Sigmoid colon (tissue), 7 donors: ENCODE measurements at places on chromosomes 3 and 15.
A peak's percentile ranks its signal among the peaks of the same experiment; 100 is the strongest.

GRCh38 chr3:170750478-170750830, 119.5 kb downstream of the RPL22L1 start:
- H3K4me3 ChIP-seq: no peak overlapping the region
- no peak for DNase-seq
- no peak overlapping the region for H3K27ac ChIP-seq
- H3K36me3 ChIP-seq: no peaks in the 10 kb centered on the region

GRCh38 chr15:38782156-38782555, 217.5 kb upstream of the RASGRP1 start:
- H3K4me3 ChIP-seq: no peak overlapping the region
- no peaks in the 10 kb centered on the region for H3K27me3 ChIP-seq

DNA sequence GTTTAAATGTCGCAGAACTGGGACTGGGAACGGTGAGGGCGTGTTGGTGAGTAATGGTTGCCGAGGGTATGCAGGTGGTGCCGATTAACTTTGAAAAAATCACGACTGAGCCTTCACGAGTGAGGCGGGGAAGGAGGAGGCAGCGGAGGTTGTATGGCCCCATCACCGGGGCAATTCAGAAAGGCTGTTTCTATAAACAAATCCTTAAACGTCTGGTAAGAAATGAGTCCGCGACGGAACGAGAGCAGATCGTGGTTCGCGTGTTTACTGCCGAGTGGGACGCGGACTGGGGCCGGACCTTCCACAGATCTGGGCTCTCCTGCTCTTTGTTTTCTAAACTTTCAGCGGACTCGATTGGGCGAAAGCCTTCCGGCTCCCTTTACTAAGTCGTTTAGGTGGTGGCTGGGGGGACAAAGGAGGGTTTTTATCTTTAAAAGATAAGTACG, 2.7 kb downstream of the IGF1R start:
- H3K4me1 ChIP-seq: no peaks in the 10 kb centered on the region
- H3K4me3 ChIP-seq: peak overlapping the region; percentile 88
- no peak for DNase-seq
- H3K27me3 ChIP-seq: no peaks in the 10 kb centered on the region

- H3K4me1 ChIP-seq: no peaks in the 10 kb centered on the region
- DNase-seq: no peak
- no peaks in the 10 kb centered on the region for H3K36me3 ChIP-seq
- H3K27ac ChIP-seq: no peak overlapping the region
Measured at GRCh38 chr3:133860519-133860918, 35.2 kb downstream of the RAB6B start.

GRCh38 chr3:29331035-29331434, 50.2 kb downstream of the RBMS3 start:
- H3K27ac ChIP-seq: peak overlapping the region; percentile 88
- DNase-seq: no peak
- no peak overlapping the region for H3K4me3 ChIP-seq
- H3K27me3 ChIP-seq: no peaks in the 10 kb centered on the region
- no peaks in the 10 kb centered on the region for H3K4me1 ChIP-seq

DNA sequence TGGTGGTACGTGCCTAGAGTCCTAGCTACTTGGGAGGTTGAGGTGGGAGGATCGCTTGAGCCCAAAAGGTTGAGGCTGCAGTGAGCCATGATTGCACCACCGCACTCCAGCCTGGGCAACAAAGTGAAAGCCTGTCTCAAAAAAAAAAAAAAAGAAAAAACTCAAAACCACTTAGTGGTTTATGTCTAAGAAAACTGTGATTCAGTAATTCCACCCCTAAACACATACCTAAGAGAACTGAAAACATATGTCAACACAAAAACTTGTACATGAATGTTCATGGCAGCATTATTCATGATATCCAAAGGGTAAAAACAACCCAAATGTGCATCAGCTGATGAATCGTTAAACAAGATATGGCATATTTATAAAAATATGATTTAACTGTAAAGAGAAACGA, 14.3 kb downstream of the SPG21 start:
- no peak overlapping the region for H3K4me3 ChIP-seq
- peaks cover 17% of the 10 kb centered on the region for H3K36me3 ChIP-seq
- H3K4me1 ChIP-seq: no peaks in the 10 kb centered on the region
- DNase-seq: no peak
- H3K27me3 ChIP-seq: no peaks in the 10 kb centered on the region
- H3K27ac ChIP-seq: no peak overlapping the region

- no peak for DNase-seq
- no peaks in the 10 kb centered on the region for H3K27me3 ChIP-seq
- no peaks in the 10 kb centered on the region for H3K36me3 ChIP-seq
- H3K4me3 ChIP-seq: no peak overlapping the region
Measured at GRCh38 chr3:113055201-113055600, 64.4 kb downstream of the GTPBP8 start.

- H3K27me3 ChIP-seq: no peaks in the 10 kb centered on the region
- DNase-seq: no peak
- H3K4me3 ChIP-seq: no peak overlapping the region
- H3K27ac ChIP-seq: no peak overlapping the region
- no peaks in the 10 kb centered on the region for H3K36me3 ChIP-seq
- no peaks in the 10 kb centered on the region for H3K4me1 ChIP-seq
Measured at GRCh38 chr3:12267376-12268030, 21.4 kb upstream of the PPARG start.

DNA sequence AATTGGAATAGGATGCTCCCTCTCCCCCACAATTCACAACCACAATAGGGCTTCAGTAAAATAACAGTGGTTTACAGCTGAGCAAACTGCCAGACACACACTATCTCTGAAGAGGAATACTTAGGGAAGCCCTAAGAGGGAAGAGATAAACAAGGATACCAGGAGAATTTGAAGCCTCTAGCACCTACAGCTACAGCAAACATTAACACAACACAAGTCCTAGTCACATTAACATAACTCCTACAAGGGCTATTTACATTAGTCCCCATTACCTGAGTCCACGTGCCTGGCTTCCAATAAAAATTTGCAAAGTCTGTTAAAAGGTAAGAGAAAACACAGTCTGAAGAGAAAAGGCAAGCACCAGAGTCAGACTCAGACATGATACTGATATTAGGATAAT, 346.9 kb upstream of the CDIN1 start:
- H3K4me3 ChIP-seq: no peak overlapping the region
- no peak for DNase-seq
- H3K27me3 ChIP-seq: no peaks in the 10 kb centered on the region
- no peaks in the 10 kb centered on the region for H3K36me3 ChIP-seq
- H3K4me1 ChIP-seq: no peaks in the 10 kb centered on the region

- no peak overlapping the region for H3K27ac ChIP-seq
- H3K36me3 ChIP-seq: no peaks in the 10 kb centered on the region
- no peaks in the 10 kb centered on the region for H3K4me1 ChIP-seq
- H3K4me3 ChIP-seq: no peak overlapping the region
- DNase-seq: no peak
Measured at GRCh38 chr3:33322412-33322811, 45.2 kb downstream of the FBXL2 start.

GRCh38 chr3:99646107-99646435, 7.7 kb downstream of the COL8A1 start:
- no peaks in the 10 kb centered on the region for H3K4me1 ChIP-seq
- DNase-seq: no peak
- H3K36me3 ChIP-seq: no peaks in the 10 kb centered on the region
- H3K27ac ChIP-seq: peak overlapping the region; percentile 81
- no peak overlapping the region for H3K4me3 ChIP-seq
- H3K27me3 ChIP-seq: no peaks in the 10 kb centered on the region

GRCh38 chr3:125324341-125324740, 50.8 kb downstream of the ZNF148 start:
- H3K36me3 ChIP-seq: no peaks in the 10 kb centered on the region
- H3K27me3 ChIP-seq: no peaks in the 10 kb centered on the region
- H3K4me1 ChIP-seq: peaks cover 10% of the 10 kb centered on the region
- no peak overlapping the region for H3K27ac ChIP-seq

DNA sequence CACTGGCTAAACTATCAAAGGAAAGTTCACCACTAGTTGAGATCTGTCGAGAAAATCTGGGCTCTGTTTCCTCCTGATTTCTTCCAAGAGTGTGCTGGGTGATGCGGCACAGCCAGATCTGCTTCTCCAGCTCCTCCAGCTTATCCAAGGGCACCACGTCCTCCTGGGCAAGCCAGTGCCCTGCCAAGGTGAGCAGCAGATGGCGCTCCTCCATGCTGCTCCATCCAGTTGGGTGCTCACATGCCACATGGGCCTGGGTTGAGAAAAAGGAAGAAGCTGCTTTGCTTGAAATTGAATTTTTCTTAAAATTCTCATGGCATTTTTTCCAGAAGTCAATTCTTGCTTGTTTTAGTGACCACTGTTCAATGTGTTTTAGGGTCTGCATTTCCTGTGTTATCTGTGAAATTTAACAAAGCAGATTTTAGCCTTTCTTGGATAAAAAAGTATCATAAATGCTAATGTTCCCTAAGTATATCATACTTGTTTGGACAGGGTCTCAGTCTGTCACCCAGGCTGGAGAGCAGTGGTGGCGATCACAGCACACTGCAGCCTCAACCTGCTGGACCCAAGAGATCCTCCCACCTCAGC, 47.3 kb downstream of the EIF3J start:
- no peak for DNase-seq
- H3K36me3 ChIP-seq: peaks cover 93% of the 10 kb centered on the region
- no peaks in the 10 kb centered on the region for H3K4me1 ChIP-seq
- no peaks in the 10 kb centered on the region for H3K27me3 ChIP-seq
- H3K4me3 ChIP-seq: no peak overlapping the region

DNA sequence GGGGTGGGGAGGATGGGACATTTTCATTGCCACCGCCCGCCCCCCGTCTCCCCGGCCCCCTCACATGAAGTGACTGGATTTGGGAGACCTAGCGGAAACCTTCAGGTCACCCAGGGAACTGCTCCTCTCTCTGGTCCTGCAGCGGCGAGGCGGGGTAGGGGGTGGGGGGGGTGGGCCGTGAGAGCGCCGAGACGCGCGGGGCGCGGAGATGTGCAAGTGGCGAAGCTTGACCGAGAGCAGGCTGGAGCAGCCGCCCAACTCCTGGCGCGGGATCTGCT, 712 bp upstream of the MME start:
- H3K4me3 ChIP-seq: peak overlapping the region; percentile 51
- H3K36me3 ChIP-seq: no peaks in the 10 kb centered on the region
- H3K27ac ChIP-seq: no peak overlapping the region
- no peak for DNase-seq
- H3K27me3 ChIP-seq: peaks cover 13% of the 10 kb centered on the region

DNA sequence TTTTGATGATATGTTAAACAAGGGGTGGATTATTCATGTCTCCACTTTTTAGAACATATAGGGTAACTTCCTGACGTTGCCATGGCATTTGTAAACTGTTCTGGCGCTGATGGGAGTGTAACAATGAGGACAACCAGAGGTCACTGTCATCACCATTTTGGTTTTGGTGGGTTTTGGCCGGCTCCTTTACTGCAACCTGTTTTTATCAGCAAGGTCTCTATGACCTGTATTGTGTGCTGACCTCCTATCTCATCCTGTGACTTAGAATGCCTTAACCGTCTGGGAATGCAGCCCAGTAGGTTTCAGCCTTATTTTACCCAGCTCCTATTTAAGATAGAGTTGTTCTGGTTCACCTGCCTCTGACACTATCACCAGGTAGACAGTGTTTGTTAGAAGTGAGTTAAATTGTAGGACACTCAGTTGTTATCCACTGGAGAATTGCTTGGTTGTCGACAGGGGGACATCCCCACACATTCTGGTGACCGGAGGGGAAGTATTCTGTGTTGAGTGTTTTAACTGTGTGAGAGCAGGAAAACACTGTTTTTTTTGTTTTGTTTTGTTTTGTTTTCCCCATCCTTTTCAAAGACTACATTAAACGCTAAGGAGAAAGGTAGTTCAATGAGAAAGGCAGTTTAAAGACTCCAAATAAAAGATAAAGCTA, 36.9 kb upstream of the SKIL start:
- H3K27ac ChIP-seq: no peak overlapping the region
- H3K4me3 ChIP-seq: no peak overlapping the region
- H3K36me3 ChIP-seq: no peaks in the 10 kb centered on the region
- H3K4me1 ChIP-seq: no peaks in the 10 kb centered on the region
- H3K27me3 ChIP-seq: no peaks in the 10 kb centered on the region
- DNase-seq: no peak

DNA sequence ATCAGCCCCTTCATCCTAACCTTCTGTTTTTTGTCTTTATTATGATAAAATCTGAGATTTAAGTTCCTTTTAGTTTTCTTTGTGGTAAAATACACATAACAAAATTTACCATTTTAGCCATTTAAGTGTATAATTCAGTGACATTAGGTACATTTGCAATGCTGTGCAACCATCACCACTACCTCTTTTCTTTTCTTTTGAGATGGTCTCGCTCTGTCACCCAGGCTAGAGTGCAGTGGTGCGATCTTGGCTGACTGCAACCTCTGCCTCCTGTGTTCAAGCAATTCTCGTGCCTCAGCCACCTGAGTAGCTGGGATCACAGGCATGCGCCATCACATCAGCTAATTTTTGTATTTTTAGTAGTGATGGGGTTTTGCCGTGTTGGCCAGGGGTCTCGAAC, 6.2 kb upstream of the RAB11A start:
- no peak overlapping the region for H3K27ac ChIP-seq
- no peaks in the 10 kb centered on the region for H3K27me3 ChIP-seq
- no peak overlapping the region for H3K4me3 ChIP-seq
- no peaks in the 10 kb centered on the region for H3K4me1 ChIP-seq
- no peak for DNase-seq
- no peaks in the 10 kb centered on the region for H3K36me3 ChIP-seq

- H3K27me3 ChIP-seq: no peaks in the 10 kb centered on the region
- H3K36me3 ChIP-seq: no peaks in the 10 kb centered on the region
- peak overlapping the region; percentile 57 for H3K27ac ChIP-seq
- DNase-seq: no peak
- H3K4me3 ChIP-seq: no peak overlapping the region
Measured at GRCh38 chr3:186425788-186426730, 64.0 kb upstream of the DGKG start.

- no peak overlapping the region for H3K27ac ChIP-seq
- DNase-seq: no peak
- no peaks in the 10 kb centered on the region for H3K36me3 ChIP-seq
- no peak overlapping the region for H3K4me3 ChIP-seq
Measured at GRCh38 chr3:55271549-55271948, 215.6 kb downstream of the WNT5A start.

- no peak for DNase-seq
- H3K27ac ChIP-seq: no peak overlapping the region
- no peaks in the 10 kb centered on the region for H3K36me3 ChIP-seq
- H3K27me3 ChIP-seq: no peaks in the 10 kb centered on the region
Measured at GRCh38 chr3:192861972-192862371, 55.7 kb downstream of the MB21D2 start.

DNA sequence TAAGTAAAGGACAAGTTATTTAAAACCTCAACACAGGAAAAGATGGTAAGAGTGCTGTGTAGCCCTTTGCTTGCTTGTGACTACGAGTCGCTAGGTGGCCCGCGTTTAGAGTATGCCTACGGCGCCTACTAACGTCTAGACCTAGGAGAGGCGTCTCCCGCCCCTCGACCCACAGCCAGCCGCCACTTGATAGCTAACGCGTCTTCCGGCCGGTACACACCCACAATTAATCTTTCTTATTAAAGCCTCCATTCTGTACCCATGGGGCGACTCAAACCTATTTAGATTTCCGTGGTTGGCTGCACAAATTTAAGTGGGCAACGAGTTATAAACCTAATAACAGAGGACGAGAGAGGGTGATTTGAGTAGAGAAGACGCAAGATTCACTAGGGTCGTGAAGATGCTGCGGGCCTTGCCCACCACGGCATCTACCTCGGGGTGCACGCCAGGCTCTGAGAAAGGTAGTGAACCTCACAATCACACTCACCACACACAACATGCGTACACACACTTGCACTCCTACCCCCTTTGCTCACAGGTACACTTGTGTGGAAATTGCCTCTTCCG, 12.0 kb downstream of the SOX2 start:
- no peak overlapping the region for H3K27ac ChIP-seq
- H3K4me3 ChIP-seq: no peak overlapping the region
- H3K27me3 ChIP-seq: peaks cover 100% of the 10 kb centered on the region
